ENCODE measurements at places on chromosomes 12 and 14.

DNA sequence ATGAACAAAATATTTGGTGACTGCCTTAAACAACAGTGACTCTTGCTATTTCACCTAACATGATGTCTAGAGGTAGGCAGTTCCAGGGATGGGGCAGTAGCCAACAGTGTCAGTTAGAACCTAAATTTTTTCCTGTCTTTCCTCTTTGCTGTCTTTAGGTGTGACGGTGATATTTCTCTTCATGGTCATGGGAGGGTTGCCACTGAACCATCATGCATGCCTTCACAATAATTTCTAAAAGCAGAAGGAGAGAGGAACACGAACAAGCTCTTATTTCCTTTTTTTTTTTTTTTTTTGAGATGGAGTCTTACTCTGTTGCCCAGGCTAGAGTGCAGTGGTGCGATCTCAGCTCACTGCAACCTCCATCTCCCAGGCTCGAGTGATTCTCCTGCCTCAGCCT lies 2.4 kb downstream of the CCDC63 start:
- peaks cover 48% of the 10 kb centered on the region for H3K27me3 ChIP-seq
- DNase-seq, result no peak
- H3K4me3 ChIP-seq, result no peak overlapping the region
- H3K36me3 ChIP-seq, result no peaks in the 10 kb centered on the region
- H3K4me1 ChIP-seq, result peaks cover 11% of the 10 kb centered on the region
- no peak overlapping the region for H3K27ac ChIP-seq

DNA sequence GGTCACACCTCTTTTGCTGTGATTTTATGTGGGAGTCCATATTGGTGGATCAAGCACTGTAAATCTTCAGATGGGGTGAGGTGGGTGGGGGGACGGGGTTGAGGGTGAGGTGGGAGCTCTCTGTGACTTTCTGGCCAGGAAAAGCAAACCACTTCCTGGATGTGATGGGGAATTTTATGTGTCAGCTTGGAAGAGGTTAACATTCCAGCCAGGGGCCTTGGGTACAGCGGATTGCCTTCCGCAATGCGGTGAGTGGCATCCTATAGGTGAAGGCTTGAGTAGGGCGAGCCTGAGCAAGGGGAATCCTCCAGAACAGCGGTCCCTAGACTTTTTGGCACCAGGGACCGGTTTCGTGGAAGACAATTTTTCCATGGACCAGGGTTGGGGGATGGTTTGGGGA lies 36.2 kb downstream of the DLK1 start:
- no peak overlapping the region for H3K4me3 ChIP-seq
- H3K36me3 ChIP-seq, result no peaks in the 10 kb centered on the region
- no peak for DNase-seq
- H3K4me1 ChIP-seq, result no peaks in the 10 kb centered on the region

DNA sequence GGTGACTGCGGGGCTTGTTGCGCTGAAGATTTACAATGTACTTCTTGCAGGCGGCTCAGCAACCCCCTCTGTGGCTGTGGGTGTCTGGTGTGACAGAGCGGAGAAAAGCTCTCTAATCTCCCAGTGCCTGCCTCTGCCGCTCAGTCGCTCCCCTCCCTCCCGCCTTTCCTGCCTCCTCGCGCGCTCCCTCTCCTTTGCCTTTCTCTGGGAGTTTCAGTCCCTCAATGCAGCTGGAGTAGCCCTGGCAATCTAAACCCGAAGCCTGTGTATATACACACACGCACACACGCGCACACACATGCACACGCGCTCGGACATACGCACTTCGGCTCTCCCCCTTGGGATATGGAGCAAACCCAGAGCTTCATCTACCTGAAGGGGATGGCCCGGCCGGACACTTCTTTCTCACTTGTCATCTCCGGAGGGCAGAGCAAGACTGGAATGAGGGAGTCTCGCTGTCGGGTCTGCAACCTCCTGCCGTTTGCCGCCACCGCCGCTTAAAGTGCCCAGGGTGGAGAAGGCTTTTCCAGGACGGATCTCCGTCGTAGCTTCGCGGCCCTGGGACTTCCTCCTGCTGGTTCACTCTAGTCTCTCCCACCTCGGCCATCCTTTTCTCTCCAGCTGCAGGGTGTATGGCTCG lies 599 bp upstream of the TRHDE start:
- H3K4me3 ChIP-seq, result no peak overlapping the region
- no peaks in the 10 kb centered on the region for H3K36me3 ChIP-seq

- no peak overlapping the region for H3K27ac ChIP-seq
- peaks cover 2% of the 10 kb centered on the region for H3K4me1 ChIP-seq
- DNase-seq, result no peak
Observed at GRCh38 chr12:54463034-54463433, 10.4 kb downstream of the GTSF1 start.

DNA sequence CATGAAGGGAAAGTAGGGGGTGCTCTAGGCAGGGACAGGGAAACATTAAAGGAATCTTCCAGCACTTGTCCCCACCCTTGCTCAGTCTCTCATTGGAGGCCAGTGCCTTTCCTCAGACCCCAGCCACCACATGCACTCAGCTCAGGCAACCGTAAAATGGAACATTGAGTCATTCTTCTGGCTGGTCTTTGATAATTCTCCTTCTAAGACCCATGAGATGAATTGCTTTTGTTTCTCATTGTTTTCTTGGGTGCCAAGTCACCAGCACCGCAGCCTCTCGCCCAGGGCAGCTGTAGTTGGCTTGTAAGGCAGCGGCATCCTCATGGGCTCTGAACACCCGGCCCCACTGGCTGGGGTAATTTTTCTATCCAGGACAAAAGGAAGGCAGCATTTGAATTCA lies 108.2 kb downstream of the PHETA1 start:
- no peak for DNase-seq
- no peak overlapping the region for H3K4me3 ChIP-seq
- H3K27ac ChIP-seq, result no peak overlapping the region
- H3K27me3 ChIP-seq, result no peaks in the 10 kb centered on the region
- H3K4me1 ChIP-seq, result no peaks in the 10 kb centered on the region
- H3K36me3 ChIP-seq, result no peaks in the 10 kb centered on the region

DNA sequence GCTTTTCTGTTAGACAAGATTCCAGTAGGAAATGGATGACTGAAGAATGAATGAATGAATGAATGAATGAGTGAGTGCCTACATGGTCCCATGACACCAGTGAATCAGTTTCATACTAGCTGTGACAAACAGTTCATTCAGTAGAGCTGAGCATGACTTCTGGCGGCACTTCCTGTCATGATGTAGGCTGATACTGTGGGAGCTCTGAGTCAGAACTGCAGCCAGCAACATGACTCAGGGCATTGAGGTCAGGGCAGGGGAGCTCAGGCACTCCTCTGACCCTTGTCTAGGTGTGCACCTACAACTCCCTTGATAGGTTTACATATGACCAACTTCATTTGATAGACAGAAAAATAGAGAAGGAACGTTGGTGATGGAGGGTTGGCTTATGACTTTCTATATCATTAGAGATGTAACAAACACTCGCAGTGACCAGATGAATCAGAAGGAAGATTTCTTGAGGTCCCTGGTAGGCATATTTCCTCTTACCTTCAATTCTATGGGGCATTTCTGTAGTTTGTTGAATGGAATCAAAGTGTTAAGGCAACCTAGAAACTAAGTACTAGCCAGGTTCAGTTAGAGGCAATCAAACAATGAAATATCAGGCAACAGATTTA lies 139.3 kb upstream of the ARHGAP5 start:
- peaks cover 4% of the 10 kb centered on the region for H3K27me3 ChIP-seq
- peak overlapping the region; percentile 50 for H3K27ac ChIP-seq
- peak; percentile 87 for DNase-seq
- no peaks in the 10 kb centered on the region for H3K36me3 ChIP-seq
- no peak overlapping the region for H3K4me3 ChIP-seq
